ENCODE measurements at places on chromosomes 6 and 20. TPM values are rescaled to one million over a fixed set of nuclear protein-coding genes. Genes with fewer than 3 reads are reported as not detected.

Gene GHRH
- total RNA-seq: not detected

- no peak for DNase-seq
Measured at GRCh38 chr6:133418108-133418507, 177.0 kb downstream of the EYA4 start.

Gene EPHA7
- not detected for total RNA-seq

GRCh38 chr6:137800762-137801161 lies 66.3 kb upstream of the TNFAIP3 start:
- DNase-seq: no peak

Gene CRISP2
- not detected for total RNA-seq

- no peak for DNase-seq
Measured at GRCh38 chr20:19473922-19474286, 261.5 kb downstream of the SLC24A3 start.

DNA sequence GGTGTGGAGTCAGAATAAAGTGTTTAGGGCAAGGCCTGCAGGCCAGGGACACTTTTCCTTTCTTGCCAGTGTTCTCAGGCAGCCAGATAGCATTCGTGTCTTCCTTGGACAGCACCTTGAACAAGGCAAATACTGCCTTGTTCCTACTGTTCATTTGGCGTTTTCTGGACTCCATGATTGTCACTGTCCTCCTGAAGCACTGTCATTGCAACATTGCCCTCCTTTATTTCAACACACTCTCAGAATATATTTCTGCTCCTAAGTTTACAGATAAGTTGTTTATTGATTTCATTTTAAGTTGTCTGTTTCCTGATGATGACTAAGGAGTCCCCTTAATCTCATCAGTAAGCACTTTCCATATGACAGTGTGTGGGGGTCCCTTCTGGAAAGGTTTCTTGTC lies 15.1 kb upstream of the DEF6 start:
- no peak for DNase-seq

Gene IPCEF1
- 45.5 TPM for total RNA-seq

- no peak for DNase-seq
Measured at GRCh38 chr6:3803627-3804468, 45.3 kb upstream of the FAM50B start.

DNA sequence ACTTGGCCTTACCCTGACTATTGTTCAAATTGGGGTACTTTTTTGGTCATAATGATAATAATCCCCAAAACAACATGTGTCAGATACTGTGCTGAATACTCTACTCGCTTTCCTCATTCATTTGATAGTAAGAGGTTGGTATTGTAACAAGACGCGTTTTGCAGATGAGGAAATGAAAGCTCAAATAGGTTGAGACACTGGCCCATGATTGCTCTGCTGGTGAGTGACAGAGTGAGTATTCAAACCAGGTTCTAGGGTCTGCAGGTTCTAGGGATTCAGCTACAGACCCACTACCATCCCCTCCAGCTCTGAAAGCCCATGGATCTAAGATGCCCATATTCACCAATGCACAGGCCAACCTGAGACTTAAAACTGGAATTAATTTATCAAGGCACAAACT lies 1.3 kb upstream of the ENPP4 start:
- peak; percentile 10 for DNase-seq

Gene HAO1
- not detected for total RNA-seq

Gene GGTLC1
- total RNA-seq: not detected

GRCh38 chr20:61950641-61951071 lies 115.0 kb downstream of the TAF4 start:
- no peak for DNase-seq

- DNase-seq: no peak
Measured at GRCh38 chr20:32945710-32946221, 58.5 kb downstream of the SUN5 start.

GRCh38 chr6:137736048-137736818 lies 130.8 kb upstream of the TNFAIP3 start:
- DNase-seq: peak; percentile 59

Gene GNMT
- 2.8 TPM for total RNA-seq

GRCh38 chr20:10105046-10105445 lies 70.3 kb downstream of the ANKEF1 start:
- no peak for DNase-seq

GRCh38 chr6:4347877-4348276 lies 212.5 kb upstream of the ECI2 start:
- DNase-seq: no peak

Gene GFRAL
- not detected for total RNA-seq

DNA sequence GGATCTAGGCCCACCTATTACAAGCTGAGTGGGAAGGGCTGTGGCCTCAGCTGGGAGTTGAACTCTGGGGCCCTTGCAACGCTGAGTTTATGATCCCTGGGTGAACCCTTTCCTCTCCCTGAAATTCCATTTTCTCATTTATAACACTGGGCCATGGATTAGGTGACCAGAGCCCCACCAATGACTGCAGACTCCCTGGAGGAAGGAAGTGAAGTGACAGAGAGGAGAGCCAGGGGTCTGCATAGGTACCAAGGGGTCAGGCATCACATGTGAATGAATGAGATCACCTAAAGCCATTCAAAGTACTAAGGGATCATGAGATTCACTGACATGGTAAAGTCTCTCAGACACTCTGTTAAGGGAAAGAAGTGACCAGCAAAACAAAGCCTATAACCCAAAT lies 46.5 kb upstream of the DSN1 start:
- no peak for DNase-seq

GRCh38 chr6:8941577-8941976 lies 506.2 kb upstream of the SLC35B3 start:
- no peak for DNase-seq

DNA sequence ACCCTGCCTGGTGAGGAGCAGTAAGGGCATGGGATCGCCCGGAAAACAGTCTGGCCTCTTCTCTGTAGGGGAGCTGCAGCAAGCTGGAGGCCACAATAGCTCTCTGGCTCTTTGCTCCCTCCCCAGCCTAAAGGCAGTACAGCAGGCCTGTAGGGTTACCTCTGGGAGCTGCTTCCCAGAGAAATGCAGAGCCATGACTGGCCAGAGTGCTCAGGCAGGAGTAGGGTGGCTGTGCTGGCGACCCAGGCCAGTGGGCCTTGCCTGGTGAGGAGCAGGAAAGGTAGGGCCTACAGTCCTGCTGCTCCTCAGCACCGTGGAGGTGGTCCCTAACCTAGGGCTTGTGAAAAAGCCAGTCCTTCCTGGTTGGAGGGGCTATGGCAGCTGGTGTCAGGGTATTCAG lies 129.9 kb upstream of the CHD6 start:
- no peak for DNase-seq

Measured in natural killer cell (primary cell).